Hippocampal formation (tissue), 2 donors: ENCODE measurements at places on chromosomes 4 and X.

GRCh38 chrX:77428551-77428950 lies 18.6 kb upstream of the FGF16 start:
- no peak for DNase-seq

DNA sequence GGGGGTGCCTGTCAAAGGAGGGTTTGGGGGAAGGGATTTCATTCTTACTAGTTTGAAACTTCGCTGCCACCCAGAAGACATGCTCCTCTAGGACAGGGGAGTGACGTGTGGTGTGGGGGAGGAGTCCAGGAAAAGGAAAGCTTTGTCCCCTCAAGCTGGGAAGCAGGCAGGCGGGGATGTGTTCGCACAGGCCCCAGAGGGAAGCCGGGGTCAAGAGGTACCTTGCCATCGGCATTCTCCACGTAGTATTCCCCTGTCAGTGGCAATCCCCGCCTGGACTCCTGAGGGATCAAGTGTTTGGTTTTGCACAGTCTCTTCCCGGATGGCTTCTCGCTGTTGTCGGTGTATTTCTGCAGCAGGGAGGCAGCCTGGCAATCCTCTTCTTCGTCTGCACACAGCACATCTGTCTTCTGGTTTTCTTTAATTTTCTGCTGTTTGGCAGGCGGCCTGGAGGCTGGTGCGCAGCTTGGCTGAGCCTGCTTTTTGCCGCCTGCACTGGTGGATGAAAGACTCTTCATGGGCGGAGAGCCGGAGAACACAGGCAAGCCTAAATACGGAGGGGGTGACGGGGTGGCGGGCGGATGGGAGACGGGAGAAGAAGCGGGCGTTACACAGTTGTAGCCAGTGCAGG lies 35.1 kb downstream of the BCOR start:
- DNase-seq: peak; percentile 40

GRCh38 chr4:35087218-35087617 lies 1157.1 kb downstream of the ARAP2 start:
- DNase-seq: no peak

- no peak for DNase-seq
Measured at GRCh38 chr4:151901631-151902030, 140.8 kb upstream of the GATB start.

DNA sequence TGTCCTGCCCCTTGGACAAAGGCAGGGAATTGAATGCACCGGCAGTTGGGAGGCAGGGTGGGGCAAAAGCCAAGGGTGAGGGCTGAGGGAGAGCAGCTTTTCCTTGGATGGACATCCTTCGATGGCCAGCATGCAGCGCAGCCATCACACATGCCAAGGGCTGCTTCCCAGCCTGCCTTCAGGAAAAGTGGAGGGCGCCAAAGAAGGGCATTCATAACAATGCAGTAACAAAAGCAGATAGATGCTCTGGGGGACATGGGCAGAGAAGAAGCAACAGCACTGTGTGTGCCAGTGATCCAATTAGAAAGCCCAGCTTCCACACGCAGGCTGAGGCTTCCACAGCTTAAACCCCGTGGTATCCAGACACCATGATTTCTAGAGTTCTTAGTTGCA lies 71.5 kb downstream of the TSPAN5 start:
- DNase-seq: peak; percentile 71

DNA sequence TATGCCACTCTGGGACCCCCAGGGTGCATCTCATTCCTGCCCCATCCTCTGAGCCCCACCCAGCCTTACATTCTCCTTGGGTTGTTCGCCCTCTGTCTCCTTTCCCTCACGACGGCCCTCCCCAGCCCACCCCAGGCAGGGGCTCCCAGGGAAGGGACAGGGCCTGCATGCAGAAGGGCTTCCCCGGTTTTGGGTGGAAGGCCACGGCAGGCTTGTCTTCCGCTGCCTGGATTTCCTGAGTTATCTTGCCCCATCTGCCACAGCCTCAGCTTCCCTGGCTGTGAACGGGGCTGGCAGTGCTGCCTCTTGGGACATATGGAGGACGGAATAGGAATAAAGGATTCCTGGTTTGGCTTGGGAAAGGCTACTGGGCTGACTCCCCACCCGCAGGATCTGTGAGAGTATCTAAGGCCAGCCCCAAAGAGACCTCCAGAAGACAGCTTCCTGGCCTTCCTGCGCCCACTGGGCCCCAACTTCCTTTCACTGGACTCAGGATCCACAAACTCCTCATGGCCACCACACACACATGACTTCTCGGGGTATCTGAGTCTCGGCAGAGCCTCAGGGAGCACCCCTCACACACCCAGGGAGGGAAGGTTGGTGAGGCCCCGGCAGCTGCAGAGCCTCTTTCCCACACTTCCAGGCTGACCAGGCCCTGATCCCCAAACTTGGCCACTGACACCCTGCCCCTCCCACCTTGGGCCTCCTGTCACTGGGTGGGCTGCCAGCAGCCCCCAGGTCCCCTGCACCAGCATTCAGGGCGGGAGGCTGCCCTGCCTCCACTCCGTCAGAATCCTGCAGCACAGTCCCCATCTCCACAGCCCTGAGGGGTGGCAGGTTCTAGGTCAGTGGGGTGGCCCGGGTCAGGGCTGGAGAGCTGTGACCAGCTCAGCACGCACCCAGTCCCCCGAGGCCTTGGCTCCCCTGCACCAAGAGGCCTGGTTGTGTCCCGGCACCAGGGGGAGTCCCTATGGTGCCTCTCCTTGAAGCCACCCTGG lies 3.5 kb upstream of the MXD4 start:
- DNase-seq: no peak

- DNase-seq: no peak
Measured at GRCh38 chrX:34619920-34620319, 37.2 kb downstream of the TMEM47 start.

DNA sequence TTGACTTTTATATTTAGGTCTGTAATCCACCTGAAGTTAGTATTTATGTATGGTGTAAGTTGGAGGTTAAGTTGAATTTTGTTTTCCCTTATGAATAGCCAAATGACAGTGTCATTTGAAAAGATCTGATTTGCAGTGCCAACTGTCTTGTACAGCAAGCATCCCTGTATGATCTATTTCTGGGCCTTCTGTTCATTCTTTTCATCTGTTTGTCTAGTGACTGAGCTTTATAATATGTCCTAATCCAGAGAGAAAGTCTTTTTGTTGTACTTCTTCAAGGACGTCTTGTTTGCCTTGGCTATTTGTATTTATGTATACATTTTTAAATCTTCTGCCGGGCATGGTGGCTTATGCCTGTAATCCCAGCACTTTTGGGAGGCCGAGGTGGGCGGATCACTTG lies 39.6 kb downstream of the CDKL5 start:
- no peak for DNase-seq

DNA sequence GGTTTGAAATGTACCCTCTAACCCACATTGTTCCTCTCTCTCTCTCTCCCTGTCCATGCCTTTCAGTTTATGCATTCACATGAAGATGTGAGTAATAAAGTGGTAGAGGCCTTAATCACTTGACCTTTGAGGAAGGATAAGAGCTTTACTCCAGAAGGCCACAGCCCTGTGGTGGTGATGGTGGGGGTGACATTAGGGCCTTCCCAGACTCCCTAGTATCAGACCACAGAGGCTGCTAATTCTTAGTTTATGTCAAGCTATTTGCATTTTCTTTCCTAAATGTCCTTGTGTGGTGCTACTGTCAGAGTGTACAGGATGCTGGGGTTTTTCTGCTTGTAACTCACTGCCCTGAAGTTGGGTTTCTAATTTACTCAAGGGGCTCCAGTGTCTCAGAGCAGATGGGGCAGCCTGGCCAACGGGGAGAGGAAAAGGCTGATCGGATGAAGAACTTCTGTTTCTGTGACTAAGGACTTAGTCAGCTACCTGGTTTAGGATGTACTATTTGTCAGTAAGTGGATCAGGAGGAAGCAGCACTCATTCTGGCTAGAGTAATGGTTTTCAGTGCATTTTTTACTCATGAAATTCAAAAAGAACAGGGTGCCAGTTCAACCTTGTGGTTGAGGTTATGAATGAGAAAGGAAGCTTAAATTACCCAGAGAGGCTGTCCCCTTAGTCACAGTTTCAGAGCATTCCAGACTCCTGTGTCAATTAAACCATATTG lies 509.6 kb upstream of the DIPK2B start:
- no peak for DNase-seq

- no peak for DNase-seq
Measured at GRCh38 chr4:28799696-28800095, 1920.5 kb upstream of the PCDH7 start.

DNA sequence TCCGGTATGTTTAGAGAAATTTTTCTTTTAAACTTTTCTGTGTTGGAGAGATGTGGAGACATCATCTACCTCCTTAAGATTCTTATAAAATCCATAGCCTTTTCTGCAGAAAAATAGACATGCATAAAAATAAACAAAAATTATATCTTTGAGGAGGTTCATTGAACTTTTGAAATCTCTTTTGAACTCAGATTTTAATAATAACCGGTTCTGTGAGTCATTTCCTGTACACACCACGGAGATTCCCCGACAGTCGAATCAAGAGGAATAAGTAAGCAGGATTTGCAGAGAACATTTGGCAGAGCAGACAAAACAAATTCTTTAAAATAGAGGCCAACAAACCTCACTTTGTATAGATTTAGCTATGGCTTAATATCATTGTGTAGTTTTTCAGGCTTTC lies 918.7 kb upstream of the POU3F4 start:
- DNase-seq: no peak
